ENCODE measurements at places on chromosomes 1 and 21. TPM values are rescaled to one million over a fixed set of nuclear protein-coding genes. Genes with fewer than 3 reads are reported as not detected.

The SPRR4 gene
- total RNA-seq, result not detected

The GJA9 gene
- 0.48 TPM for total RNA-seq

The PTAFR gene
- 7.6 TPM for total RNA-seq

The RXRG gene
- total RNA-seq, result not detected

The SPTA1 gene
- not detected for total RNA-seq

The PRSS38 gene
- not detected for total RNA-seq

The PSMD4 gene
- total RNA-seq, result 230 TPM

DNA sequence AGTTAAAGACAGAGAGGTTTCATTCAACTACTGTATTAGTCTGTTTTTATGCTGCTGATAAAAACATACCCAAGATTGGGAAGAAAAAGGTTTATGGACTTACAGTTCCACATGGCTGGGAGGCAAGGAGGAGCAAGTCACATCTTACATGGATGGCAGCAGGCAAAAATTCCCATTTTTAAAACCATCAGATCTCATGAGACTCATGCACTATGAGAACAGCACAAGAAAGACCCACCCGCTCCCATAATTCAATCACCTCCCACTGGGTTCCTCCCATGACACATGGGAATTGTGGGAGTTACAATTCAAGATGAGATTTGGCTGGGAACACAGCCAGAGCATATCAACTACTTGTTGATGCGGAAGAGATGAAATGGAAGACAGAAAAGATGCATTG lies 9.2 kb downstream of the GPR161 start:
- no peaks in the 10 kb centered on the region for H3K4me1 ChIP-seq
- no peaks in the 10 kb centered on the region for H3K27me3 ChIP-seq
- no peak for DNase-seq
- H3K36me3 ChIP-seq, result no peaks in the 10 kb centered on the region
- no peak overlapping the region for H3K4me3 ChIP-seq
- no peak overlapping the region for H3K27ac ChIP-seq

DNA sequence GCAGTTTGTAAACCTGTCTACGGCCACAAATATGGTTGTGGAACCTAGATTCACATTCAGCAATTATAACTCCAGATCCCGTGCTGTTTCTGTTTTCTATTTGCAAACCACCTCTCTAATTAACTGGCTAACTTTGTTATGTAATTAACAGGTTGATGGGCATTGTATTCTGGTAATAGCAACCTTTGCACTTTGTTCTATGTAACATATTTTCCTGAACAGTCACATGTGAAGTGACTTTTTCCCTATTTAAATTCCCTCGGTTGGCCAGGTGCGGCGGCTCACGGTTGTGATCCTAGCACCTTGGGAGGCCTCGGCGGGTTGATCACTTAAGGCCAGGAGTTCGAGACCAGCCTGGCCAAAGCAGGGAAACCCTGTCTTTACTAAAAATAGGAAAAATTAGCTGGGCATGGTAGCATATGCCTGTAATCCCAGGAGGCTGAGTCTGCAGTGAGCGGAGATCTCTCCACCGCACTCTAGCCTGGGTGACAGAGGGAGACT lies 1.4 kb downstream of the ACADM start:
- no peaks in the 10 kb centered on the region for H3K27me3 ChIP-seq
- no peak for DNase-seq
- peaks cover 17% of the 10 kb centered on the region for H3K4me1 ChIP-seq
- H3K4me3 ChIP-seq, result peak overlapping the region; percentile 90
- peak overlapping the region; percentile 73 for H3K27ac ChIP-seq

DNA sequence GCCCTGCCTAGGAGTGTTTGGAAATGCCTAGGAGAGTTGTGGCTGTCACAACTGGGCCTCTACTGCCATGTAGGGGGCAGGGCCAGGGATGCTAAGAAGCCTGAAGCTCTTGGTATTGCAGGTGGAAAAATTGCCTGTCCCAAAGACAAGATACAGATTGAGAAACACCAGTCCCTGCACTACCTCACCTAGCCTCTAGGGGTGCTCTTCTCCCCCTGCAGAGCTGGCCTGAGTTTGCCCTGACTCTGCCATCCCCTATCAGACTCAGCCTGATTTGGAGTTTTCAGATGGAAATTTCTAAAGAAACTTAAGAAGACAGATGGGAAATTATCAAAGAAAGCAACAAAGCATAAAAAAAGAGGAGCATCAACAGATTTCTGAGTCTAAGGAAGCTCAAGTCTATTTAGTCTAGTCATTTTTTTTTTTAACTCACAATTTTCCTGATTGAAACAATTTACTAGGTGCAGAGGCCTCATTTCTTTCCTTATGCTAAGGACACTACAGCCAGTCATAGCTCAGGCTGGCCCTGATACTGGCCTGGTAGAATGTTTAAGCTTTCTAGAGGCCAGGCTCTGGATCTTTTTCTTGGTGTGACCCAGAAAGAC lies 61.4 kb upstream of the LRRN2 start:
- H3K4me1 ChIP-seq, result peaks cover 8% of the 10 kb centered on the region
- peaks cover 2% of the 10 kb centered on the region for H3K27me3 ChIP-seq
- no peak for DNase-seq
- H3K36me3 ChIP-seq, result no peaks in the 10 kb centered on the region
- H3K27ac ChIP-seq, result no peak overlapping the region

GRCh38 chr1:114010433-114011184 lies 31.3 kb downstream of the OLFML3 start:
- no peaks in the 10 kb centered on the region for H3K27me3 ChIP-seq
- DNase-seq, result no peak
- peaks cover 33% of the 10 kb centered on the region for H3K4me1 ChIP-seq
- H3K27ac ChIP-seq, result no peak overlapping the region
- no peaks in the 10 kb centered on the region for H3K36me3 ChIP-seq
- no peak overlapping the region for H3K4me3 ChIP-seq

DNA sequence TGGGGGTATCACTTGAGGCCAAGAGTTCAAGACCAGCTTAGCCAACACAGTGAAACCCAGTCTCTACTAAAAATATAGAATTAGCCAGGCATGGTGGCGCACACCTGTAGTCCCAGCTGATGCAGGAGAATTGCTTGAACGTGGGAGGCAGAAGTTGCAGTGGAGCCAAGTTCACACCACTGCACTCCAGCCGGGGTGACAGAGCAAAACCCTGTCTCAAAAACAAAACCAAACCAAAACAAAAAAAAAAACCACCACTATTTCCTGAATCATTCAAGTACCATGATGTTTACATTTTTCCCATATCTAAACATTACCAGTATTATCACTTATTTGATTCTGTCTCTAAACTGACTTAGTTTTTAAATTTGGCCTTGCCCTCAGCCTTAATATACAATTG lies 29.5 kb downstream of the TUT4 start:
- no peaks in the 10 kb centered on the region for H3K27me3 ChIP-seq
- no peak overlapping the region for H3K4me3 ChIP-seq
- no peaks in the 10 kb centered on the region for H3K4me1 ChIP-seq
- no peak overlapping the region for H3K27ac ChIP-seq

- no peaks in the 10 kb centered on the region for H3K36me3 ChIP-seq
- no peak for DNase-seq
- H3K4me1 ChIP-seq, result no peaks in the 10 kb centered on the region
- H3K27ac ChIP-seq, result no peak within 1 kb of the TSS
- H3K4me3 ChIP-seq, result peak within 1 kb of the TSS; percentile 33
Observed at GRCh38 chr1:107140703-107141490, at the start of gene NTNG1. NTNG1 (plus strand) TSS chr1:107141039.

- H3K4me1 ChIP-seq, result peaks cover 16% of the 10 kb centered on the region
- H3K27me3 ChIP-seq, result no peaks in the 10 kb centered on the region
- H3K36me3 ChIP-seq, result no peaks in the 10 kb centered on the region
- no peak overlapping the region for H3K4me3 ChIP-seq
Observed at GRCh38 chr1:183870351-183871077, 65.6 kb downstream of the RGL1 start.

DNA sequence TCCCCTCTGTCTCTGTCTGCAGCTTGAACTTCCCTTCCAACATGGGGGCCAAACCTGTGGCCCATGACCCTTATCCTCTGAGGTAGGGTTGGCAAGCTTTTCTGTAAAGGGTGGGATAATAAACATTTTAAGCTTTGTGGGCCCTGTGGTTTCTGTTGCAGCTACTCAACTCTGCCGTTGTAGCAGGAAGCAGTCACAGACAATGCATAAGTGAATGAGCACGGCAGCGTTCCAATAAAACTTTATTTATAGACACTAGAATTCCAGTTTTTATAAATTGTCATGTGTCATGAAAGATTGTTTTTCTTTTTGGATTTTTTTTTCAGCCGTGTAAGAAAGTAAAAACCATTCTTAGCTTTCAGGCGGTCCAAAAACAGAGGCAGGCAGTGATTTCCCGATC lies 18.2 kb upstream of the CDK18 start:
- H3K27me3 ChIP-seq, result no peaks in the 10 kb centered on the region
- DNase-seq, result no peak
- no peak overlapping the region for H3K4me3 ChIP-seq
- no peaks in the 10 kb centered on the region for H3K4me1 ChIP-seq
- no peaks in the 10 kb centered on the region for H3K36me3 ChIP-seq

DNA sequence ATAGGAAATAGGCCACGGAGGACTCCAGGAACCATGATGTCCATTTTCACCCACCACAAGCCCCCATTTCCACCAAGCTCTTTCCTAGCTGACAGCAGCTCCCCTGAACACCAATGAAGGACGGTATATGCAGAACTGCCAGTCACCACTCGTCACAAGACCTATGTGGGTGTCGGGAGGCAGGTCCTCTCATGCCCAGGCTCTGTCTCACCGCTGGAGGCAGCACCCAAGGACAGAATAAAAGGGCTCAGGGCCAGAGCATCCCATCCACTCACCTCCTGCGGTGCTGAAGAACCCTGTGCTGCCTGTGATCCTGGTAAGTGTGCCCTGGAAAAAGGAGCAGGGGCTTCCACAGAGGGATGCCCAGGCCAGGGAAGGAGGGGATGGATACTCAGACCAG lies at the start of gene LCE1F:
Gene LCE1F, plus strand, starts transcription at position 266 of the 400 bp plus-strand sequence. CDS start 1,232 bp downstream, outside the sequence.
- H3K27me3 ChIP-seq, result peaks cover 38% of the 10 kb centered on the region
- H3K4me3 ChIP-seq, result no peak within 1 kb of the TSS
- DNase-seq, result no peak
- H3K36me3 ChIP-seq, result no peaks in the 10 kb centered on the region
- H3K4me1 ChIP-seq, result no peaks in the 10 kb centered on the region

- no peaks in the 10 kb centered on the region for H3K36me3 ChIP-seq
- H3K4me1 ChIP-seq, result no peaks in the 10 kb centered on the region
- H3K27me3 ChIP-seq, result no peaks in the 10 kb centered on the region
- DNase-seq, result no peak
Observed at GRCh38 chr21:32380940-32381339, 11.9 kb downstream of the URB1 start.

DNA sequence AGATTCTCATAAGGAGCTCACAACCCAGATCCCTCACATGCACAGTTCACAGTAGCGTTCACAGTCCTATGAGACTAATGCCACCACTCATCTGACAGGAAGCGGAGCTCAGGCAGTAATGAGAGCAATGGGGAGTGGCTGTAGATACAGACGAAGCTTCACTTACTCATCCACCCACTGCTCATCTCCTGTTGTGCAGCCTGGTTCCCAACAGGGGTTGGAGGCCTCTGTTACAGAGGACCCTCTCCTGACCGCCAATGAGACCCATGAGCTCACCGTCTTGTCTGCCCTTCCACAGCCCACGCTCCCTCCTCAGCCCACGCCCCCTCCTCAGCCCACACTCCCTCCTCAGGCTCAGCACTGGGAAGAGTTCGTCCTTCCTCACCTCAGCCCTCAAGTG lies 39.6 kb downstream of the RSPH1 start:
- H3K27ac ChIP-seq, result no peak overlapping the region
- H3K27me3 ChIP-seq, result no peaks in the 10 kb centered on the region
- no peak for DNase-seq
- H3K4me1 ChIP-seq, result no peaks in the 10 kb centered on the region

- H3K27ac ChIP-seq, result no peak overlapping the region
- no peaks in the 10 kb centered on the region for H3K4me1 ChIP-seq
- H3K36me3 ChIP-seq, result no peaks in the 10 kb centered on the region
- no peak for DNase-seq
- H3K4me3 ChIP-seq, result no peak overlapping the region
Observed at GRCh38 chr1:14302025-14302424, 296.5 kb upstream of the KAZN start.

DNA sequence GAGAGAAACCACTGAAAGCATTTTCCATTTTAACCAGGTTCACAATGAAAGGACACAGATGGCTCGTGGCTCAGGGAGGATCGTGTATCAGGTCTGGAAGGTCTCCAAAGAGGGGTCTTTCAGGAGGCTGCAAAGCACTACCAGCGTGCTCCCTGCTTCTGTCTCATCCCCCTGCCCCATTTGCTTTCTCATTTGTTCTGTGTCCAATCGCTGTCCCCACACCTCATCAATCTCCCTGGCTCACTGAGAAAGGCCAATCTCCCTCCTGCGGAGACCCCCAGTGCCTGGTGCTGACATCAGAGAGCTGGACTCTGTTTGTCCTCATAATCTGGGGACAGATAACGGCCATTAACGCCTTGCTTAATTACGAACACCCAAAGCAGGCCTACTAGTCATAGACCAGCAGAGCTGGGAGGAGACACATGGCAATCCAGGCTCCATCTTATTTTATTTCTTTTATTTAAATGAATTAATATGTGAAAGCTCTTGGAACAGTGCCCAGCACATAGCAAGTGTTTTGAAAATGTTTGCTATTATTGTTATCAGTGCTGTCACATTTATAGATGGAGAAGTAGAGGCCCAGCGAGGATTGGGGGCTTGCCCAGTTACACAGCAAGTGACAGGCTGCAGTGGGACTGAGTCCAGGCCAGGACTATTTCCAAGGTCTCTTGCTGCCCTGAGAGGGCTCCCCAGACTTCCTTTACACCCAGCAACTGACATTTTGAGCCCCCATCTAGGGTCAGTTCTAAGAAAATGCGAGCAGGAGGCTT lies 341.0 kb upstream of the USP24 start:
- no peaks in the 10 kb centered on the region for H3K27me3 ChIP-seq
- no peaks in the 10 kb centered on the region for H3K36me3 ChIP-seq
- no peaks in the 10 kb centered on the region for H3K4me1 ChIP-seq
- no peak for DNase-seq
- H3K4me3 ChIP-seq, result no peak overlapping the region
- no peak overlapping the region for H3K27ac ChIP-seq
